Fibroblast of skin of back (primary cell): ENCODE measurements at places on chromosomes 11 and 22.

- DNase-seq: peak; percentile 66
These were observed at the start of gene UBE2L6 for GRCh38 chr11:57567515-57568329. UBE2L6 (minus strand) TSS chr11:57567672; CDS start chr11:57567611, 61 bp downstream.

DNA sequence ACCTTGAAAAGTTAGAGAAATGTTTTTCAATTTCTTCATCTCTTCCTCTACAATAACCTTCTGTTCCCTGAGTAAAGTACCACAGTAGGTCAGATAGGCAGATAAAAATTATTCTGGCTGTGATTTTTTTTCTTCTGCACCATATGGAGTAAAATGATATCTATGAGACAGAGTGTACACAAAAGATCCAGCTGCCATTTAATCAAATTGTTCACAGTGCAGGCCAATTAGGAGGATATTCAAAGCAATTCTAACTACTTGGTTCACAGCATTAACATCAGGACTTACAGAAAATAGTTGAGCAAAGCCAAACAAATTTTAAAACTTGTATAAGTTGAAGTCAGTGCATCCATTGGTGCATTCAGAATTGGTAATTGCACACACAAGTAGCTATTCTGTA, 147.9 kb upstream of the LUZP2 start:
- DNase-seq: no peak

GRCh38 chr11:124483422-124483821, 37.9 kb upstream of the OR8B8 start:
- peak; percentile 15 for DNase-seq

GRCh38 chr11:97079244-97079643, 689.4 kb downstream of the JRKL start:
- DNase-seq: no peak

DNA sequence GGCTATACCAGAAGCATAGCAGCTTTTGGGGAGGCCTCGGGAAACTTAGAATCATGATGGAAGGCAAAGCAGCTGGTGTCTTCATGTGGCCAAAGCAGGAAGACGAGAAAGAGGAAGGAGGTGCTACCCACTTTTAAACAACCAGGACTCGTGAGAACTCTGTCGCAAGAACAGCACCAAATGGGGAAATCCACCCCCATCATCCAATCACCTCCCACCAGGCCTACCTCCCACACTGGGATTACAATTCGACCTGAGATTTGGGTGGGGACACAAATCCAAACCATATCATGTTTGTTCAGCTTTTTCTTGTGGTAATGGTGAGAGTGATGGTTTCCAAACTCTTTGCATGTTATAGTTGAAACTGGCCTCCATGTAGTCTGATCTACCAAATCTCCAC, 32.5 kb upstream of the OR10D3 start:
- DNase-seq: no peak

DNA sequence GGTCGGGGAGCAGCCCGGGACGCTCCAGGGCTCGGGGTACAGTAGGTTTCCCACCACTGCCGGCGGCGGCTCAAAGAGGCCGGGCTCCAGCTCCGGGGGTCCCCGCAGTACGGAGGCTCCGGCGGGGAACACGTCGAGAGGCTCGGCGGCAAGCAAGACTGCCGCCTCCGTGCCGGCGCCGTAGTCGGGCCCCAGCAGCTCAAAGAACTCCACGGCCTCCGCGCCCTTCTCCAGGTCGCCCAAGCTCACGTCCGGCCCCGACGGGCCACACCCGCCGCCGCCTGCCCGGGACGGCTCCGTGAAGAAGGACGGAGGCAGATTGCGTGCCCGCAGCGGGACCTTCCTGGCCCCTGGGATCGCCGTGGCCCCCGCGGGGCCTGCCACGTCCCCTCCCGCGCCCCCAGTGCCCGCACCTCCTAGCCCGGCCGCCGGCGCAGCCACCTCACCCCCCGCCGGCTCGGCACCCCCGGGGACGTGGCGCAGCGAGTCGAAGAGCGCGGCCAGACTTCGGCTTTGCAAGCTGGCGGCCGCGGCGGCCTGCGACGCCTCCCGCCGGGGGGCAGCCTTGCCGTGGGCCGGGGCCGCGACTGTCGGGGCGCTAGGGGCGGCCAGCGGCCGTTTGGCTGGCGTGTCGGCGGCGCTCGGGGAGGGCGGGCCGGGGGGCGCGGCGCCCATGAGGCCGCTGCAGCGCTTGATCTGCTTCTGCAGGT, 775 bp downstream of the FAM181B start:
- DNase-seq: no peak

DNA sequence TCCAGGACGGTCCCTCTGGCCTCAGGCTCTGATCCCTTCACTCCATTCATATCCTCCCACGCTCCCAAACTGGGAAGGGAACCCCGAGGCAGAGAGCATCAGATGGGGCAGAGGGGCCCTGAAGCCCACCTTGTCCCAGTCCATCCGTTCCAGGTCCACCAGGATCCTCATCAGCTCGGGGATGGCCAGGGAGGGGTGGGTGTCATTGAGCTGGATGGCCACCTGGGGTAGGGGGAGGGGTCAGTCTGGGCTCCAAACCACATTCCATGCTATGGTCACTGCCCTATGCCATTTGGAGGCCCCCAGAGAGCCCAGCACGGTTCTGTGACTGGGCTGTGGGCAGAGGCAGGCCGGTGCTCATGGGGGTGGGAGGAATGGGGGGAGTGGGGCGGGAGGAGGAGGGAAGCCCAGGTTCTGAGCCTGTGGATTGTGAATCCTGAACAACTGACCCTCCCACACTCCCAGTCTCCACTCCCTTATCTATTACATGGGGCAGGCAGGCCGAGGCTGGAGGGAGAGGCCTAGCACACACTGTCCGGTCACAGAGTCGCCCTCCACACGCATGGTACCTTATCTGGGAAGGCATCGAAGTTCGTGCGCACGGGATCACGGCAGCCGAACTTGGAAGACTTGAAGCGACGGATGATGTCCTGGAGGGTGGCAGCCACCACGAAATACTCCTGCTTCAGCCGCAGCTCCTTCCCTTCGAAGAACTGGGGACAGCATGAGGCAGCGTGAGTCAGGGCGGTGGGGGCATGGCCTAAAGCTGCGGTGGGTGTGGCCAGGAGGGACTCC, 5.5 kb downstream of the PYGM start:
- no peak for DNase-seq

- peak; percentile 84 for DNase-seq
These were observed 20.4 kb downstream of the CCDC81 start for GRCh38 chr11:86395061-86395551.

DNA sequence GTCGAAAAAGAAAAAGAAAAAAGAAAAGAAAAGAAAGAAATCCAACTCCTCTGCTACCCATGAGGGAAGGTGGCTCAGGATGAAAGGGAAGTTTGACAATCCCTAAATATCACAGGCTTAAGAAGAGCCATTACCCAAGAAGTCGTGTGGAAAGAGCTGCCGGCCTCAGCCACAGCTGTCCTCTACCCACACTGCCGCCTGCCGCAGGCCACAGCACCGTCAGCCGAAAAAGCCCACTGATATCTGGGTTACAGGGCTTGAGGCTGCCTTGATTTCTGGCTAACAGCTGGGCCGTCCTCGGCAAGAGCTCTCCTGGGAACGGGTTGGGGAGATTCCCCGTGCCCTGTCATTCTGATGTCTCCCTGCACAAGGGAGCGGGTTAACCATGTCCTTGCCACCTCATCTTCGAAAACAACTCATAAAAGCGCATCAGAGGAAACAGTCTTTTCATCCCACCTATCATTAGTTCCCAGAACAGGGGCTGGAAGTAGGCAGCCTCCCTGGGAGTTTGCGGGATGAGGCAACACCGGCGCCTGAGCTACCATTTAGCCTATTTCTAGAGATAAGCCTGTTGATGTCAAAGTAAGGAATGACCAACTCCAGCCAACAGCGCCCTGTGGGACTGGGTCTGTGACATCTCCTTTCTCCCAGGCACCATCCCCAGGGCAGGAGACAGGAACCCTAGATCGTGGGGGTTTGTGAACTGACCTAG, 21.8 kb upstream of the SNX32 start:
- DNase-seq: no peak

DNA sequence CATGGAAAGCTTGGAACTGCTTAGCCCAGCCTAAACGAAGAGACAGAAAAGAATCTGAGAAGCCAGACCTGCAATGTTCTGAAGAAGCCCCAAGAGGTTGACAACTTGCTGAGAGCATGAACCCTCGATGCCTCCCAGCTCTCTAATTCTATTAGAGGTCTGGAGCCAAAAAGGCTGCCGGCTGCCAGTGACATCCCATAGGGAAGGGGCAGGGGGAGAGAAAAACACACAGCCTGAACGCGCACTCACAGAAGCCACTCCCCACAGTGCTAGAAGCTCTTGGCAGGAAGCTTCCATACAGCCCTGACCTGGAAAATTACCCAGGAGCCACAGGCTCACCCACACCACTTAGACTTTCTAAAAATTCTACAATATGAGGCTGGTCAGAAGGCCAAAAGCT, 18.3 kb downstream of the POLDIP3 start:
- DNase-seq: no peak

- peak; percentile 43 for DNase-seq
These were observed 9.8 kb downstream of the NRXN2 start for GRCh38 chr11:64713016-64713707.

- no peak for DNase-seq
These were observed 124.7 kb downstream of the MED15 start for GRCh38 chr22:20632082-20632481.

DNA sequence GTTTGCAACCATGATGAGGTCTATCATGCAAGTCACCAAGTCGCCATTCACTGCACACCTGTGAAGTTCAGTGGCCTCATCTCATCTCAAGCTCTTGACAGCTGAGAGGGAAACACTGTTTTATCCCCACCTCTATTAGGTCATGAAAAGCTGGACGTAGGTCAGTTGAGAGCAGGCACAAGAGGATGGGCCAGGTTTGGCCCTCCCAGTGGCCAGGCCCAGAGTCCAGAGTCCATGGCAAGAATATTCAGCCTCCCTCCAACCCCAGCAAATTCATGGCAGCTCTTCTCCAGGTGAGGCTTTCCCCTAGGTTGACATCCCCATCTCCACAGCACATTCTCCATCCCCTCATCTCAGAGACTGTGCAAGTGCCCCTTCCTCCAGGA, 22.0 kb upstream of the ISX start:
- DNase-seq: no peak

GRCh38 chr11:36748836-36749235, 150.8 kb upstream of the RAG2 start:
- DNase-seq: no peak

GRCh38 chr11:49851511-49851910, 100.7 kb upstream of the OR4C13 start:
- no peak for DNase-seq

DNA sequence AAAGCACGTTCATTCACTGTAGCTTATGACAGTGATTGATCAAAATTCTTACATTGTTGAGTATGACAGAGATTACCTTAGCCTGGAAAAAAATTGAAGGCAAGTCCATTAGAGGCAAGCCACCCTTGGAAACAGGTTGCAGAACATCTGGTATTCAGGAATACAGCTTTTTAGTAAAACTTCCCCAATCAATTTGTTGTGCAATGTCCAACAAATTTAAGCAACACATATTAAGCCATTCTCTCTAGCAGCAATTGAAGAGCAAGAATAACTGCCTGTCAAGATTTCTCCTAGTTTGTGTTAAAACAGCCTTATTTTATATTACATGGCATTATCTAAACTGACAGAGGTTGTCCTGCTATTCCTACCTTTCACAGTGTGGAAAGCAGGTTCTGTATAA, 37.0 kb downstream of the BCL2L13 start:
- DNase-seq: no peak

GRCh38 chr11:61785837-61786402, 6.5 kb downstream of the TMEM258 start:
- no peak for DNase-seq

DNA sequence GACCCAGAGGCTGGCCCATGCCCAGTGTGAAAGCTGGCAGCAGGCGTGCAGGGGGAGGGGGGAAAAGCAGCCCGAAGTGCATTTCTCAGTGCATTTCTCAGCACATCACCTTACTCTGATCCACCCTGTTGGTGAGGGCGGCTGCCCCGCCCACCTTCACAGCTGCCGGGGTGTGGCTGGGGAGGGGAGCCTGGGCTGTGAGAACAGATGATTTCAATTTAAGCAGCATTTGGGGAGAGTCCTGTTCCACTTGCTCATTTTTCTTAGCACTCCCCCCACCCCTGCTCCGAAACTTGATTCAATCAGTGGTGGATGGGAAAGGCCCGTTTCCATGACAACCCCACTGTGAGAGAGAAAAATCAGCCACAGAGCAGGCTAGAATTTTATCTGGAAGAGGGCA, 84.8 kb downstream of the SNX19 start:
- DNase-seq: peak; percentile 48

GRCh38 chr11:81255895-81256294, 1477.8 kb downstream of the FAM181B start:
- no peak for DNase-seq

DNA sequence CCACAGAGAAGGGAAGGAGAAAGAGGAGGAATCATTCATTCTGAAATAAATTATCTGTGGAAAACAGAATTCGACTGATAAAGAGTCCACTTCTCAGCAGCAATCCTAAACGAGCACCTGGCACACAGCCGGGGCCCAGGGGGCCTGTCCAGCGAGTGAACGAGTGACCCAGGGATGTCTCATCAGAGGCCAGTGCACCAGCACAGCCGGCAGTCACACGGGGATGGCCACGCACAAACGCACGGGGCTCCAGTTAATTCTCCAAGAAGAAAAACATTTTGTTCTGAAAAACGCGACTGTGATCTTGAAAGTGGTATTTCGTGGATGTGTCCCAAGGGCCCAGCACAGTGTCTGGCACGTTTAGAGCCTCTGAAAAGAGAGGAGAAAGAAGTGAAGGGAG, 154.6 kb downstream of the BRD1 start:
- no peak for DNase-seq

- DNase-seq: no peak
These were observed 36.5 kb downstream of the HTR3A start for GRCh38 chr11:114011443-114011842.

DNA sequence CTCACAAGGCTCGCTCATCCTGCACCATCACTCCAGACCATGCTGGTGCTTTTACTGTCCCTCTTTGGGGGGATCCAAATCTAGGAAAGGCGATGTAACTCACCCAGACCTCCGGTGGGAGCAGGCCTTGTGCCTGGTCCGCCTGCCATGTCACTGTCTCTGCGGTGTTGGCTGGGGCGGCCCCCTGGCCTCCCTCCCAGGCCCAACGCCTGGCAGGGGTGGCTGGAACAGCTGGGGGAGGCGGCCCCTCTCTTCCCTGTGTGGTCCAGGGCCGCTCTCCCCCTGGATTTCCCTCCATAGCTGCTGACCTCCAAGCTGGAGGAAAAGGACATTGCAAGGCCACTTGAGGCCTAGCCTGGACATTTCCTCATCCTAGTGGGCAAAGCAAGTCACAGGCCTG, 11.1 kb upstream of the MGAT3 start:
- no peak for DNase-seq

DNA sequence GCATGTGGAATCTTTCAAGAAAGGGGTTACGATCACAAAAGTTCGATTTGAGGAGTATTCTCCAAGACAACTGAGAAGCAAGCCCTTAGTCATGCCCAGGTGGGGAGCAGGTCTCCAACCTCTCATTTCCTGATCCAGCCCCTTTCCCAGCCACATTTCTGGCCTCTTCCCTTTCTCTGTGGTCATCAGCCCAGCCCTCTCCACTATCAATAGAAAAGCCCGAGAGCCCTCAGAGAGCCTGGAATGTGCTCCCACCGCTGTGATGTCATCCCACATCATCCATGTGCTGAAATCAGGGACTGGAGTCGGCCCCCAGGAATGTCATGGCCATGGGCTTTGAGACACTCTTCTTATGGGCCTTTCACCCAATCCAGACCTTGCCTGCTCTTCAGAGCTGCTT, 62.6 kb downstream of the KCNJ1 start:
- peak; percentile 76 for DNase-seq

GRCh38 chr11:10117709-10118351, 176.2 kb downstream of the SBF2 start:
- peak; percentile 86 for DNase-seq

- DNase-seq: no peak
These were observed 573 bp downstream of the STK33 start for GRCh38 chr11:8593455-8593854.
